ENCODE measurements at places on chromosomes 13 and 19.
A peak's percentile ranks its signal among the peaks of the same experiment; 100 is the strongest.

GRCh38 chr13:47555235-47555634 is 445.8 kb downstream of the SUCLA2 start:
- DNase-seq: peak; percentile 30

DNA sequence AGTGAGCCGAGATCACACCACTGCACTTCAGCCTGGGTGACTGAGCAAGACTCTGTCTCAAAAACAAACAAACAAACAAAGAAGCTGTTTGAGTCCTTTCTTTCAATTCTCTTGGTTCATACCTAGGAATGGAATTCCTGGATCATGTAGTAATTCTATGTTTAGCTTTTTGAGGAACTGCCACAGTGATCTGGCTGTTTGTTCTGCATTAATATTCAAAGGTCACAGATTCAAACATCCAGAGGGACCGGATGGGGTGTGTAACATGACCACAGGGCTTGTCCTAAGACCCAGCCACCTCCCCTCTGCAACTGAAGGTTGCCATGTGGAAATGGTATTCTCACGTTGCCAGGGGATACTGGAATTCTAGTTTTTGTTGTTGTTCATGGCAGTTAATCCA is 10.2 kb downstream of the COLGALT1 start:
- no peak for DNase-seq

DNA sequence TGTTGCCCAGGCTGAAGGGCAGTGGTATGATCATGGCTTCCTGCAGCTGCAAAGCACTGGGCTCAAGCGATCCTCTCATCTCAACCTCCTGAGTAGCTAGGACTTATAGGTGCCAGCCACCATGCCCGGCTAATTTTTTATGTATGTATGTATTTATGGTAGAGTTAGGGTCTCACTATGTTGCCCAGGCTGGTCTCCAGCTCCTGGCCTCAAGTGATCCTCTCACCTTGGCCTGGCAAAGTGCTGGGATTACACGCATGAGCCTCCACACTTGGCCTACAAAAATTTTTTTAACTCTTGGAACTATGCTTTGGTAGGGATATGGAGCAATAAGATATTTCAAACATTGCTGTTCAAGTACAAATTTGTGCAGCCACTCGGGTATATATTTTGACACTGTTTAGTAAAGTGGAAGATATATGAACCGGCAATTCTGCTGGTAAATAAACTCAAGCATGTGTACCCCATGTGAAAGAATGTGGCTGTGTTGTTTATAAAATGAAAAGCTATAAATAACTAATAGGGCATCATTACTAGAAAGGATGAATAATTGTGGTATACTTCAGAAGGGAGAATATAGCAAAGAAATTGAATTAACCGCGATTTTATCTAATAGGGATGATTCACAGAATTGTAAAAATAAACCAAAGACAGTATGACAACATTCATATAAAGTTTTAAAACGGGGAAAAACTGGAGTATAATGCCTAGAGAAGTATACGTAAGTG is 1.1 kb downstream of the ZNF566 start:
- no peak for DNase-seq

- no peak for DNase-seq
These were observed 16.8 kb downstream of the CCL25 start for GRCh38 chr19:8069096-8069973.

DNA sequence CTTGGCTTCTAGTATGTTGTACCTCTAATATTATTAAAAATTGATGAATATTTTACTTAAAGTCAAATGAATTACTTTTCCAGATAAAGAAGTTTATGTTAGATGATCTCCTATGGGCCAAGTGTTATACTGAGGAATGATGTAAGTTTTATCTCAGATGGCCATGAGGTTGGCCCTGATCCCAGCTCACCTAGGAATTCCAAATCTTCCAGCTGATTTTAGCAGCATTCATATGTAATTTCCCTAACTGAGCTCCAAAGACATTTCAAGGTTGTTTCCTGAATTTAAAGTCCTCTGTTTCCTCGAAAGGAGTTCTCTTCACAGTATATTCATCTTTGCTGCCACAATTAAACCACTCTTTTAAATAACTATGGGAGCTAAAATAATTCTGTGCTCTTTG is 1670.4 kb upstream of the SPRY2 start:
- DNase-seq: no peak

DNA sequence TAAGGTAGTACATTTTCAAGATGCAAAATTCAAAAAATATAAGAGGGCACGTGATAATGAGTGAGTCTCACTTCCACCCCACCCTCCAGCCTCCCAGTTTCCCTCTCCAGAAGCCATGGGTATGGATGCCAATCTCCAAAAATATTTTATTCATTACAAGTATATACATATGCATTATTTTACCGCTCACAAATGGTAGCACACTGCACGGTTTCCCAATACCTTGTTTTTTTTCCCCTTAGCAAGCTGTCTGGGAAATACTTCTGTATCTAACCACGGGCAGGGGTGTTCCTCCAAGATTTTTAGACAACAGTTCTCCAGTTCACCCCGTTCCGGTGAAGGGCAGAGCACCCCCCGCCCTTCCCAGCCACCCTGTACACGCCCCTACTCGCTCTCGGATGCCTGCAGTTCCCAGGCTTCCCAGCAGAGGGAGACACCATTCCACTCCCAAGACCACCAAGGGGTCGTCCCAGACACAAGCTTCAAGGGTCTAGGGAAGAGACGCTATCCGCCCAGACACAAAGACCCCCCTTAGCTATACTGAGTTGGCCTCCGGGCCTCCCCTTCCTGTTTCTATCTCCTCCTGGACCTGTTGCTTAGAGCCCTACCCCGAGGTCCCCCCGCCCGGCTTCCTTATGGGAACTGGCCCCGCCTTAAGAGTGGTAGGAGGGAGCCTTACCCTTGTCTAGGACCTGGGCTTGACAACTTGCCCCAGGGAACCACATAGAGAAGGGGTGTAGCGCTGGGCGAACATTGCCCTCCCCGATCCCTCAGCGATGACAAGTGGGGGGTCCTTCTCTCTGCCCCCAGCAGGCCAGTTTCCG is 1.1 kb upstream of the FXYD3 start:
- peak; percentile 48 for DNase-seq

DNA sequence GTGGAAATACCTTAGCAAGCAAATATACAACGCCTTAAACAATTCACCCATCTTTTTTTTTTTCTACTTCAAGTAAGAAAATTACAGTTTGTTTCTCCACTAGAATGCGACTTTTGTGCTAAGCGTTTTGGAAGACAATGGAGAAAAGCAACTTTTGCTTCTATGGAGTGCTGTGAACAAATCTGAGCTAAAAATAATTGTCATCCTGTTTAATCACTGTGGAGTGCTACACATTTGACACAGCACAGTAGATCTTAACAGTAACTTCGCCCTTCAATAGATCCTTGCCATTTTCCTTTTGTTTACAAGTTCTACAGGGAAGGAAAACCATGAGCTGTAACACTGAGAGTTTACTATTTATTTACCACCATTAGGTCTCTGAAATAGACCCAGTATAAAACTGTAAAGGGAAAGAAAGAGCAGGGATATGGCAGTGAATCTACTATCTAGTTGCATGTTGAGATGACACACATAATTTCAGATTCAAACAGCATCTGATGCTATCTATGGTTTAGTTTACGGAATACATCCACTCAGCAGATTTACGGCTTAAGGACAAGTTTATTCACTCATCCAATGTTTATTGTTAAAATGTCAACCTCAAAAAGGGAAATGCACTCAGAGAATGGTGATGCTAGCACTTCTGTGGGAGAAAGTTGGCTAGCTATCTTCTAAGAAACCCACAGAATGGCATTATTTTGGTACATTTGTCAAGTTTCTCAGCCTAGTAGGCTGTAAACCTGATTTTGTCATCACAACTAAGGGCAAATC is 175.3 kb downstream of the VWA8 start:
- DNase-seq: no peak

DNA sequence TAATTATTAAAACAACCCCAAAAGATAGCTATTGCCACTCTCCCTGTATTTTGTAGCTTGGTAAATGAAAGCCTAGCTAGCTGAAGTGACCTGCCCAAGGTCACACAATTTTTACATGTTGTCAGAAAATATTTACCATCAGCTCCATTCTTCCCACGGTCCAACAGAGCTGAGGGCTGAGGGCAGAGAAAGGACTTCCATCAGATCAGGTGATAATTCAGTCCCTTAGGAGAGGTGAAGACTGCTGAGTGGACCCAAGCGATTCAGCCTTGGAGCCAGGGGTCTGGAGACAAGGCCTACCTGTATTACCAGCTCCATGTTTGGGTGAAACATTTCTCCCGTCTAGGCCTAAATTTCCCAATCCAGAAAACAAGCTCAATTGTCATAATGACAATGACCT is 149.5 kb upstream of the TSHZ3 start:
- DNase-seq: no peak

DNA sequence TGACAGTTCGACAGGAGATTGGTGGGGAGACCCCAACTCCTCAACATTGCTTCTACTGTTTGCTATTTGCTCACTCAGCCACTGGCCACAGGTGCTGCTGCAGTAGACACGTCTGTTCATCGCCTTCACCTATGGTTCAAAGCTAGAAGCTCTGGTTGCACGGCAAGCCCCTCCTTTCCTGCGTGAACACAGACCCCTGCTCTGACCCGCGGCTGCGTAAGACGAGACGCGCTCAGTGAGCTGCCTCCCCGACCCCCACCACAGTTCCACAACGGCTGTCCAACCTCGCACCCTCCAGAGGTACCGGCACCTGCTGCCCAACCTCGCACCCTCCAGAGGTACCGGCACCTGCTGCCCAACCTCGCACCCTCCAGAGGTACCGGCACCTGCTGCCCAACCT is 6.8 kb downstream of the RASA3 start:
- DNase-seq: no peak

DNA sequence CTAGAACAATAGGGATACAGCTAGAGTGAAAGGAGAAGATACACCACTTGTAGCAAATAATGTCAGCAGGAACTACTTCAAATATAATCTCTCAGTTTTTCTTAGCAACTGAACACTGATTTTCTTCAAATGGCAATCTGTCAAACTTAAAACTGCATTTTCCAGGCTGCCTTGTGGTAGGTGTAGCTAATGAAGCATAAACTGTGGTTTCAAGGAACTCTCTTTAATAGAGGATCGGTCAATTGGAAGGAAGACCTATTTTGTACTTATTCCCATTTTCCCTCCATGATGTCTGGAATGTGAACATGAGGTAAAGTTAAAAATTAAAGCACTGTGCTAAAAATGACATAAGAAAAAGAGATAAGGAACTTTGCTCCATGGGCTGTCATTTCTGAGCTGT is 1261.9 kb downstream of the PCDH17 start:
- DNase-seq: no peak
